AG10803 (cell line): ENCODE measurements at places on chromosomes 12 and 14.
A peak's percentile ranks its signal among the peaks of the same experiment; 100 is the strongest.

GRCh38 chr12:68069275-68069674 is 80.0 kb downstream of the IFNG-AS1 start:
- no peak for DNase-seq

GRCh38 chr12:23204933-23205778 is 580.2 kb downstream of the ETNK1 start:
- peak; percentile 57 for DNase-seq

DNA sequence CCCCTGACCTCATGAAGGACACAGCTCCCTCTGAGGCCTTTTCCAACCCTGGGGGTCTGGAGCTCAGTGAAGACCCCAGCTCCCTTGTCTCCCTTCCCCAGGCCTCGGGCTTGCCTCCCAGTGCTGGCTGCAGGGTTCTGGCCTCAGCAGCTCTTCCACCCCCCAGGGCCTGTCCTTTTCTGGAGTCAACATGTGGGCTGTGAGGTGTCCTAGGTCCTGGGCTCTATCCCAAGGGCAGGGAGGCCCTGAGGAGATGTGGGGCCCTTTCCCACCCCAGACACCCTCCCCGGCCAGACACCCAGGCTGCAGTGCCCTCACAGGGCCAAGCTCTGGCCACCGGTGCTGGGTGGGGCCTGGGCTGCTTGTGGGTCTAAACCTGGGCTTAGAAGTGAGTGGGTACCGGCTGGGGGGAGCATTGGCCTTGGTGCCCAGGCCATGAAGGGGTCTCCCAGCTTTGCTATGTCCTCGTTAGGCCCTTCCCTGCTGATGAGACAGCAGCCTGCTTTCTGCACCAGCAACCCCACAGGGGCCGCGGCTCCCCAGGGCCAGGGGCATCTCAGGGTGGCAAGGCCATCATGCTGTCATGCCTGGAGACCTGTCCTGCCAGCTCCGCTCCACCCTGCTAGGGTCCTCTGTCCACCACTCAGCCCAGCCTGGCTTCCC is 2.7 kb upstream of the CRIP2 start:
- no peak for DNase-seq

DNA sequence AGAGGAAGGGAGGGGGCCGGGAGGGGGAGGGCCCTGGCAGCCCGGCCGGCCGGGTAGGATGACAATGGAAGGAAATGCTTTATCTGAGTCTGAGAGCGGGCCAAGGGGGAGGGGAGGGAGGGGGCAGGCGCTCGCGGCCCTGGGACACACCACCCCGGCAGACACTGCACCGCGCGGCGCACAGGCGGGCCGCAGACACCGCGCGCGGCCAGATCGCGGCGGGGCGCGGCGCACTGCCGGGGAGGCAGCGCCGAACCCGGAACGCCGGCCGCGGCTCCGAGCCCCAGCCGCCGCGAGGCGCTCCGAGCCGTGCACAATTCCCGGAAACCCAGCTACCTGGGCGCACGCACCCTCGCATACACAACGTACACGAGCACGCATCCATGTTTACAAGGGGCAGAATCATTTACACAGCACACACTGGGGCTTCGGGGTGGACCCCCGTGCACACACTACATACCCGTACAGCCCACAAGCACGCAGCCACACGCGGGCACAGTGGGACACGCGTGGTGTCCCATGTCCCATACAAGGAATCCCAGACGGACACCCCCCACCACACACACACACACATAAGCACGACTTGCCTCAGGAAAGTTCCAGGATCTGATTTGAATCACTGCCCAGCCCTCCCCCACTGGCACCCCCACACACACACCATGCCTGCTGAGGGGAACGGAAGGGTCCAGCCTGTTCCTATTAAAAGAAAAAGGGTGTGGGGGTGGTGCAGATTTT is at the start of gene HDAC7:
HDAC7 (minus strand) TSS at position 8 of the 735 bp plus-strand sequence. CDS start 118 bp downstream, outside the sequence.
- DNase-seq, result peak; percentile 88

- no peak for DNase-seq
These were observed 401.1 kb downstream of the RGS6 start for GRCh38 chr14:72333357-72333756.
